ENCODE measurements at places on chromosomes 1 and 21.

DNA sequence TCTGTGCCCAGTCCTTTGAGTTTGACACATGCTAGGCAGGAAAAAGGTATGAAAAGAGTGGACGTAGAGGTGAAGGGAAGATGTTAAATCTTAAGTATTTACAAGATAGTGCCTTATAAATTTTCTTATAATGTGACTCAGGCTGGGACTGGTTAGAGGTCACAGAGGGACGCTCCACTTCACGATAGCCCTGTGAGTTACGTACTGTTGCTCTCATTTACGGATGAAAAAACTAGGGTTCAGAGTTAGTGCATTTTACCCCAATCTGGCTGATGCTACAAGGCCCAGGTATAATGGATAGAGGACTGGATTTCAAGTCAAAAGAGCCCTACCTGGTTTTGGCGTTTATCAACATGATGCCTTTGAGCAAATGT is 1.4 kb upstream of the TUT4 start:
- DNase-seq: no peak

DNA sequence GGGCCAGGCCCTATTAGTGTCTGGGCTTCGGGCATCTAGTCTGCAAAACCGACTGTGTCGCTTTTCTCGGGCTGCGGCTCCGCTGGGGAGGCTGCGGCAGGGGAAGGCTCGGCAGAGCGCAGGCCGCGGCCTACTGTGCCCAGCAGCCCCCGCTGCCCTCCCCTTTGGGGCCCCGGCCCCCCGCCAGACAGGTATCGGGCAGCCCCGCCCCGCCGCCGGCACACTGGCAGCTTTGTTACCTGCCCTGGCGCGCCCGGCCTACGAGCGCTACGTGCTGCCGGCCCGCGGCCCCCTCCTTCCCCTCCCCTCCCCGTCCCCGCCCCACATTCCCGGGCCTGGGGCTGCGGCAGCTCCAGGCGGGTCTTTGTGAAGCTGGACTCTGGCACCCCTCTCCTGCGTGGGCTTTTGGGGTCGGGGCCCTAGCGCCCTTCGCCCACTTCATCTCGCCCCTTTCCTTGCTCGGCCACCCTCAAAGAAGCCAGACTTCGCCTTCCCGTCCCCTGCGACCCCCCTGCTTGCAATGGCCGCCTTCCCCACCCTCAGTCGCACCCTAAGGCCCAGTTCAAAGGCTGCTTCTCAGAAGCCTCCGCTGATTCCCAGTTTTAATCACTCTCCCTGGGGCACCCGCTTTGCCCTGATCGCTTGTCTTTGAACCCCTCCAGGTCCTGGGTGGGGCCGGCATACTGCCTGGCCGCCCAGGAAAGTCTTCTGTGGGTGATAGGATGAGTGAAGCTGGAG is 48.9 kb upstream of the SLC2A1 start:
- no peak for DNase-seq

GRCh38 chr1:73034271-73034670 is 751.9 kb upstream of the NEGR1 start:
- DNase-seq: no peak

- no peak for DNase-seq
Measured at GRCh38 chr21:41750051-41750450, 16.8 kb downstream of the RIPK4 start.

DNA sequence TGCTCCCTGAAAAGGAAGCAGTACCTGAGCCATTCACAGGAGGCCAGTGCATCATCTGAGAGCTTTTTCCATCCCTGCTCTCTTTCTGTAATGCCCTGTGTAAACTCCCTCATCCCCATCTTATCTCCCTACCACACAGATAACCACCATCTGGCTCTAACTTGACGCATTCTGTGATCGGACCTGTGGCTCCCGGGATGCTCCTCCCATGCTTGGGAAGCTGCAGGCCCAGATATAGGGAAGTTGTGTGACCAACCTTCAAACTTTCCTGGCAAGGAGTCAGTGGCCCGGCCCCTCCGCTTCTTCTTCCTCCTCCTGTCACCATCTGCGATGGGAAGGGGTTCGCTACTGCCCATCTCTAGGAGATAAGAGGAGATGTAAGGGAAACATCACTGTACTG is 21.1 kb downstream of the MKNK1 start:
- no peak for DNase-seq

DNA sequence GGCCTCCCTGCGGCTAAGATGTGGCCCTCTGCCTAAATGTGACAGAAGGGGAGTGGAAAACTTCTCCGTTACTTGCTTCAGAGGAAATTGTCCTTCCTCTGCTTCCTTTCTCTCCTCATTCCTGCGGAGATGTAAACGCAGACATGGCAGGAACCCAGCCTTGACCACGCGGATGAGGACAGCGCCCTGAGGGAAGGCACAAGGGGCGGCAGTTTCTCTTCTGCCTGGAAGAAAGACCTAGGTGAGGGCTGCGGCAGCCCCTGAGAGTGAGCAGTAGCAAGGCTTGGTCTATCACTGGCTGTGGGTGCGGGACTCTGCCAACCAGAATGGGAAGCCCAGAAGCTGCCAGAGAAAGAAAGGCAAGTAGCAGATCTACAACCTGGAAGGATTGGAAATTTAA is 14.0 kb upstream of the CTPS1 start:
- DNase-seq: no peak

- DNase-seq: no peak
Measured at GRCh38 chr1:163472651-163473248, 151.0 kb downstream of the NUF2 start.

GRCh38 chr1:100767176-100767890 is 47.8 kb downstream of the VCAM1 start:
- DNase-seq: no peak

DNA sequence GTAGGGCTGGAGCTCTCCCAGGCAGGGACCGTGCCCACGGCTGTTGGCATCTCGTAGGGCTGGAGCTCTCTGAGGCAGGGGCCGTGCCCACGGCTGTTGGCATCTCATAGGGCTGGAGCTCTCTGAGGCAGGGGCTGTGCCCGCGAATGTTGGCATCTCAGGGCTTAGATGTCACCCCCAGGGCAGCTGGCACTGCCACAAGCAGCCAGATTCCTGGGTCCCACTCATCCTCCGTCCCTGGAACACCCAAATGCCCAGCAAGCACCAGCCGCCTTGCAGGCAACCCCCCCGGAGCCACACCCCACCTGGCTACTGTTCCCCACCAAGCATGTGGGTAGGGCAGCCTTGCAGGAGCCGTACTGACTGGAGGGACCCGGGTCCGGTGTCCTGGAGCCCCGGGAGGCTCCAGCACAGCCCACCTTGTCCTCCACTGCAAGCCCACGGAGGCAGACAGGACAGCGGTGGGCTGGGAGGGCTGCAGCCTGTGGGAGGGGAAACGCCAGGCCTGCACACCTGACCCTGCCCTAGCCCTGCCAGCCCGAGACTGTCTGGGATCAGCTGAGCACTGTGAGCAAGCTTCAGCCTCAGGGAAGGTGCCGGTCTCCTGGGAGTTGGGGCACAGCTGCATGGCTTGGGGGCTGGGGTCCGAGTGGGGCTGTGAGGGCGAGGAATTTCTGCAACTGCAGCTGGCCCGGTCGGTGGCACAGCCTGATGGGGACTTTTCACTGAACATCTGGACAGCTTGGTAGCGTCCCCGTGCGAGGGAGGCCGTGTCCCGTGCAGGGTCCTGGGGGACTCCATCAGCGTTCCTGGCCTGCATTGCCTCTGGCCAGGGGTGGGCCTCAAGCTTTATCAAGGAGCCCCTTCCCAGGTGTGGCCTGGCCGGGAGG is 53.6 kb downstream of the COL18A1 start:
- no peak for DNase-seq

Data from left renal pelvis (tissue), 4 donors.